ENCODE measurements at places on chromosomes 4 and X. TPM values are rescaled to one million over a fixed set of nuclear protein-coding genes. Genes with fewer than 3 reads are reported as not detected.

GRCh38 chr4:41095192-41095872 is 119.0 kb downstream of the APBB2 start:
- H3K36me3 ChIP-seq = no peaks in the 10 kb centered on the region
- no peak for DNase-seq
- H3K4me3 ChIP-seq = no peak overlapping the region
- H3K27me3 ChIP-seq = no peaks in the 10 kb centered on the region

DNA sequence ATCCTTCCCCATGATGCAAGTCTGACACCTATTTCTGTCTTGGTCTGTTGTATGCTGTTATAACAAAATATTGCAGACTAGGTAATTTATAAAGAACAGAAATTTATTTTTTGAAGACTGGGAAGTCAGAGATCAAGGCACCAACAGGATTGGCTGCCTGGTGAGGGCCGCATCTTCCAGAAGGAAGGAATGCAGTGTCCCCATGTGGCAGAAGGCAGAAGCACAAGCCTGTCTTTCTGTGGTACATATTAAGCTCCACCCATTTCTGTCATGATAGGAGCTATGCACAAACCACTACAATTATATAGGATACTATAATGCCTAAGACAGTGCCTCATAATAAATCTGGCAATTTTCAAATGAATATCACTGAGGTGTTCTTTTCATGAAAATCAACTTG is 502.3 kb upstream of the DIAPH2 start:
- DNase-seq = peak; percentile 61
- no peaks in the 10 kb centered on the region for H3K36me3 ChIP-seq
- H3K27ac ChIP-seq = no peak overlapping the region
- H3K27me3 ChIP-seq = no peaks in the 10 kb centered on the region
- H3K4me3 ChIP-seq = no peak overlapping the region

- no peaks in the 10 kb centered on the region for H3K27me3 ChIP-seq
- H3K4me3 ChIP-seq = no peak overlapping the region
- H3K36me3 ChIP-seq = no peaks in the 10 kb centered on the region
- H3K4me1 ChIP-seq = no peaks in the 10 kb centered on the region
- DNase-seq = no peak
Measured at GRCh38 chrX:97326456-97326855, 442.7 kb downstream of the RPA4 start.

DNA sequence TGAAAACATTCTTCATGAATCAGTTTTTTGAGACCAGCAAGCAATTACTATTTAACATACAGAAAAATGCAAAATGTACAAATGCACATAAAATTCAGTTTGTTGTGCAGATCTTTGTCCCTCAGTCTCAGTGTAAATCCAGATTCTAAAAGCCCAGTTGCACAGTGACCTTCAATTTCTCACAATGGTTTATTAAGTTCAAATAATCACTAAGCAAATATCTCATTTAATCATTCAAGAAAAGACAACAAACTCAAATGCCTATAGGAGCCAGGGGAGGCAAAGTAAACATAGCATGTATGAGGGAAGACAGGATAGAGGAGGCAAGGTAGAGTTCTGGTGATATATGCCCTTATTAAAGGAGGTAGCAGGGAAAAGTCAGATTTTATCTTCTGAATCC is 82.8 kb downstream of the PPP3CA start:
- H3K4me1 ChIP-seq = no peaks in the 10 kb centered on the region
- H3K36me3 ChIP-seq = no peaks in the 10 kb centered on the region
- no peak overlapping the region for H3K4me3 ChIP-seq
- H3K27ac ChIP-seq = no peak overlapping the region

DNA sequence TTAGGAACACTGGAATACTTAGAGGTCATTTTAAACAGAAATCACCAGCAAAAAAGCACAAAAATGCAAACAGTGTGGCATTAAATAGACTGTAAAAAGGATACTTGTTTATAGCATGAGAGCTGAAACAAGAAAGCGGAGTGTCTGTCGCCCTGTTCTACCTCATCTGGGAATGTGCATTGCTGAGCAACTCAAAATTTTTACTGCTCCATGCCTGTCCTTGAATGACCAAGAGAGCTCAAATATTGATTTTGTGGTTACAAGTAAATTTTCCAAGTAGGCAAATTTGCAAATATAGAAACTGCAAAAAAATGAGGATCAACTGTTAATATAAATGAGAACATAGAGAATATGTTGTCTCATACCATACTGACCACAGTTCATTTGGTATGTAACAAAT is 25.5 kb downstream of the AP1AR start:
- no peaks in the 10 kb centered on the region for H3K4me1 ChIP-seq
- H3K36me3 ChIP-seq = peaks cover 19% of the 10 kb centered on the region
- H3K4me3 ChIP-seq = no peak overlapping the region
- no peaks in the 10 kb centered on the region for H3K27me3 ChIP-seq

DNA sequence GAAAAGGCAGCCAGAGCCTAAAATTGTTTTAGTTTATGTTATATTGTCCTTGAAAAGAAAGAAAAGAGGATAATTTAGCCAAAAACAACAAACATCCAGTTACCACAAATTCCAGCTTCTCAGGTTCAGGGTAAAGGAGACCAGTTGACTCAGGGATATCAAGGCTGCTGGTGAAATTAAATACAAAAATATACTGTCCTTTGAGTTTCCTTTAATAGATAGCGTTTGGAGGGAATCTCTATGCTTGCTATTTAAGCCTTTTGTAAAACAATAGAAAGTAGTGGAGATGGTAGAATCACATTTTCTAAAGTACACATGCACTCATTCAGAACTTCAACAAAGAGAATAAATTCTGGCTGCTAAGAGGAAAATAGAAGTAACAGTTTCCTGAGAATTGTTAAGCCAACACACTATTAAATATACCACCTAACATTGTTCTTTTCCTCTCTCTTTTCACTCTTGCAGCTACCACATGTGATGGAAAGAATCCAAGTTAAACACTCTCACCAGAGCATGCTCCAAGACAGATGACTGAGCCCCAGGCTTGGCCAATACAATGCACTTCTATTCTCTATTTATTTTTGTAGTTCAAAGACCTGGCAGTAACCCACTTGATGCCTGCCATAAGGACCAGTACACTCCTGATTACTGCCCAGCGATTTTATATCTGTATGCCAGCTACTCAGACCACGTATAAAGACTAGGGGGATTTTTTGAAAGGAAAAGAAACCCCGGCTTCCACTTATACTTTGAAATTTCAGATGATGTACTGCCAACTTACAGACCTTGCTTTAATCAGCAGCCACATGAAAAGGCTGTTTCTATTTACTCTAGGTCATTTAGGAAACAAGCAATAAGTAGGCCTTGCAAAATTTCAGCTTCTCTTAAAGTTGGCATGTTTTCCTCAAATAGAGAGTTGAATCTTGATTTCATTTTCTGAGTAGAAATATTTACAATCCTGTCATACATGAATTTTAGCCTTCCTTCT is 756.9 kb downstream of the FAT4 start:
- H3K27me3 ChIP-seq = no peaks in the 10 kb centered on the region
- no peak overlapping the region for H3K27ac ChIP-seq
- H3K4me1 ChIP-seq = no peaks in the 10 kb centered on the region
- no peaks in the 10 kb centered on the region for H3K36me3 ChIP-seq
- DNase-seq = peak; percentile 73

DNA sequence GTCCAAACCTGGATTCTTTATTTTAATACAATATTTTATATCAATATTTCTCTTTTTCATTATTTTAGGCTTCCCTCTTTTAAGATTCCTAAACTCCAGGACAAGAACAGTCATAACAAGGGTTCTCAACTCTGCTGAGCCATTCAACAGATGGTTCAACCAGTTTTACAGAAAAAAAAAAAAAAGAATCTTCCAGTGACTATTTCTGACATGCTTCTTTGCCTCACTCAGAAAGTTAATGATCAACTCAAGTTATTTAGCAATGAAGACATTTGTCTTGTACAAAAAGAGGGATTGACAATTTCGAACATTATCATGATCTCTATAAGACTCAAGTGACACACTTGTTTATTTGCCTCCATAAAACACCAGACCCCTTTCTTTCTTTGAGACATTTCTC is 282.6 kb upstream of the GRID2 start:
- DNase-seq = no peak
- no peaks in the 10 kb centered on the region for H3K4me1 ChIP-seq
- H3K4me3 ChIP-seq = no peak overlapping the region
- no peaks in the 10 kb centered on the region for H3K27me3 ChIP-seq

DNA sequence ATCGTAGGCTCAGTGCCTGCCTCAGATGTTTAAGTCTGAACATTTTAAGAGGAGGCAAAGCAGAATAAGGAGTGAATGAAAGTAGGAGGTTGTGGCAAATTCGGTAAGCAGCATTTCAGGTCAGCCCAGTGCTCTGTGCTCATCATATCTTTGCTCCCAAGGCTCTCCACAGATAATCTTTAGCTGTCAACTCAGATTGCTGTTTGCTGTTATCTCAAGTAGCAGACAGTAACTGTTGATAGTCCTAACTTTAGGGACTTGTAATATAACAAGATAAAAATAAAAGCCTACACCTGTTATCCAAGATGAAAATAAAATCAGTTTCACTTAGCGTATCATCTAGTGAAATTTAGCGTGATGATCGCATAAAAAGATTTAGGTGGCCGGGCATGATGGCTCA is 18.6 kb upstream of the CLTRN start:
- no peaks in the 10 kb centered on the region for H3K27me3 ChIP-seq
- H3K36me3 ChIP-seq = no peaks in the 10 kb centered on the region
- no peaks in the 10 kb centered on the region for H3K4me1 ChIP-seq
- no peak overlapping the region for H3K27ac ChIP-seq

GLOD5 gene
- not detected for total RNA-seq

ABLIM2 gene
- 5.8 TPM for total RNA-seq

LRRC66 gene
- total RNA-seq = 1.3 TPM

ADD1 gene
- 230 TPM for total RNA-seq

KIAA1210 gene
- not detected for total RNA-seq

UGT2A1 gene
- not detected for total RNA-seq

NUDT11 gene
- 10.8 TPM for total RNA-seq

PDGFRA gene
- total RNA-seq = 60.9 TPM
